Activated naive CD4-positive, alpha-beta T cell treated with anti-CD3 and anti-CD28 coated beads for 36 hours (primary cell): ENCODE measurements at places on chromosomes 1 and 21. TPM values are rescaled to one million over a fixed set of nuclear protein-coding genes. Genes with fewer than 3 reads are reported as not detected.

The KCNJ9 gene
- not detected for total RNA-seq

The ACADM gene
- total RNA-seq = 37.1 TPM

The CFAP107 gene
- not detected for total RNA-seq

- peaks cover 38% of the 10 kb centered on the region for H3K36me3 ChIP-seq
- H3K27me3 ChIP-seq = no peaks in the 10 kb centered on the region
- no peaks in the 10 kb centered on the region for H3K4me1 ChIP-seq
Observed at GRCh38 chr1:219988387-219988786, 57.9 kb downstream of the EPRS1 start.

DNA sequence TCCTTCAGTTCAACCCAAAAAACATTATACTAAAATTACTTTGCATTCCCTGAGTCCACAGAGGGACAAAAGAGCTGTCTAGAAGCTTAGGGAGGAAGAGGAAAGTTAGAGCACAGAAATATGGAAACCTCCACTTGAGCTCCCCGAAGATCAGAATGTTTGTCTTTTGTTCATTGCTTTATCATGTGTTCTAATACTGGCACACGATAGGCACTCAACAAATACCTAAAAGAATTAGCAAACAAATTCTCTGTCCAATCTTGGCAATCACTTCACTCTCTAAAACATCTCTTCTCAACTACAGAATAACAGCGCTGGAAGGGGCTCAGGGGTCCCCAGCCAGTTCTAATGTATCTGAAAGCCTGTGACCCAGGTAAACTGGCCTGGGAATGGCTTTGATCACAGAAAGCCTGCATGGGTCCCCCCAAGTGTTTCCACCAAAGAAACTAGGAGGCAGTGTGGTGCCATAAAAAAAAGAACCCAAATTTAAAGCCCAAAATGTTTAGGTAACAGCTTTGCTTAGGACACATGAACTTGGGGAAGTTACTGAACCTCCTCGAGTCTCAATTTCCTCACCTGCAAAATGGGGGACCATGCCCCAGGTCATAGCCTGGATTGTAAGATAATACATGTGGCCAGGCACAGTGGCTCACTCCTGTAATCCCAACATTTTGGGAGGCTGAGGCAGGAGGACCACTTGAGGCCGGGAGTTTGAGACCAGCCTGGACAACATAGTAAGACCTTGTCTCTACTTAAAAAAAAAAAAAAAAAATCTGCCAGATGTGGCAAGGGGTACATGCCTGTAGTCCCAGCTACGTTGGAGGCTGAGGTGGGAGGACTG is 45.8 kb downstream of the SSBP3 start:
- no peaks in the 10 kb centered on the region for H3K36me3 ChIP-seq
- H3K4me3 ChIP-seq = no peak overlapping the region
- H3K27ac ChIP-seq = no peak overlapping the region
- no peaks in the 10 kb centered on the region for H3K27me3 ChIP-seq
- no peak for DNase-seq

DNA sequence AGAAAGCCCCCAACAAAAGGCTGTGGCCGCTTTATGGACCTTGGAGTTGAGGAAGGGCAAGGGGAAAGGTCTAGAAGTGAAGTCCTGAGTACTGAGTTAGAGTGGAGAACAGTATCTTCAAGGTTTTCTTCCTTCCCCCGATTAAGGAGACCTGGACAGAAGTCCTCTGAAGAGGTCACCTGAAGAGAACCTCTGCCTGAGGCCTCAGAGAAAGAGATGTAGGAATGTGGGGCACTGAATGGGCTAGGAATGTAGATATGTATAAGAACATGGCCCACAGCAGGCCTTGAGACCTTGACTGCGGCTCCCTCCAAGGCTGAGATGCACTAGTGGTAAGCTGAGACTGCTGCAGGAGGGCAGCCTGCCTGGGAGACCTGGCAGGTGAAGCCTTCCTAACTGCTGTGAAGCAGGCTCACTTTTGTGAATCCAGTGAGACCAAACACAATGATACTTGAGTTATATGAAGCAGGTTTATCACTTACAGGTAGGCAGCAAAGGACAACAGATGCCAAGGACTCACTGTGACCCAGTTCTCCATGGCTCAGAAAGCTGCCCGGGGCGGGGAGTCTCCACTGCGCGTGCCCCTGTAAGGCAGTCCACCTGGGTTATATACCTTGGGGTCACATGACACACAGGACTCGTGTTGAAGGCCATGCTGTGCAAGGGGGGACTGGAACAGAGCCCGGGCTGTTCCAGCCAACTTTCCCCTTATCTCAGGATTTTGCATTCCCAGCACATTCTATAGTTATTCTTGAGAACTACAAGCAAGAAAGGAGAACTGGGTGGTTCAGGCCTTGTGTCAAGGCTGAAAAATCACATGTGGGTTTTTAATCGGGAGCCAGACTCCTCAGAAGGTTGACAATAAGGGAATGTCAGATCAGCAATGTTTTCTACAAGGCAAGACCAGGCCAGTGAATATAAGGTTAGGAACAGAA is 78.8 kb upstream of the PPM1J start:
- H3K27ac ChIP-seq = no peak overlapping the region
- H3K27me3 ChIP-seq = no peaks in the 10 kb centered on the region
- H3K36me3 ChIP-seq = no peaks in the 10 kb centered on the region
- no peak for DNase-seq

- peaks cover 29% of the 10 kb centered on the region for H3K27me3 ChIP-seq
- H3K27ac ChIP-seq = no peak overlapping the region
- no peaks in the 10 kb centered on the region for H3K4me1 ChIP-seq
- H3K36me3 ChIP-seq = no peaks in the 10 kb centered on the region
- no peak overlapping the region for H3K4me3 ChIP-seq
Observed at GRCh38 chr1:60069691-60070090, 3.9 kb downstream of the C1orf87 start.

GRCh38 chr21:44912158-44912473 is 8.6 kb downstream of the ITGB2 start:
- peak overlapping the region; percentile 93 for H3K27ac ChIP-seq
- DNase-seq = no peak
- peaks cover 82% of the 10 kb centered on the region for H3K4me1 ChIP-seq
- H3K4me3 ChIP-seq = peak overlapping the region; percentile 57
- H3K36me3 ChIP-seq = peaks cover 7% of the 10 kb centered on the region

DNA sequence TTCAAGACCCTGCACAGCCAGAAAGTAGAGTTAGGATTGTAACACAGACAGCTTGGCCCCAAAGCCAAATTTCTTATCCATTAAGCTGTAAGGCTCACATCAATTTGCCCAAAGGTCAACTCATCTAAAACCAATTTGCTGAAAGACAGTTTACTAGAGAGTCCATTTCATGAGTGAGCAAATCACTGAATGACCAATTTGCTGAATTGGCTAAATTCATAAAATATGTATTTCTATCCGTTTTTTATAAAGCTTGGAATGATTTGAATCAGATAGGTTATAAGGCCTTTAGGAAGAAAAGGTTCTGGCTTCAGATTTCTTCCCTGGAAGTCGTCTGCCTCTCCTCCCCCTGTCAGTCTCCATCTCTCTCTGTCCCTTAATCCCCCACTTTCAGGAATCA is 168.1 kb downstream of the FCRL5 start:
- no peak overlapping the region for H3K4me3 ChIP-seq
- peaks cover 13% of the 10 kb centered on the region for H3K27me3 ChIP-seq
- no peaks in the 10 kb centered on the region for H3K36me3 ChIP-seq
- no peaks in the 10 kb centered on the region for H3K4me1 ChIP-seq
- H3K27ac ChIP-seq = no peak overlapping the region
